Fibroblast of skin of left biceps (primary cell): ENCODE measurements at places on chromosomes 6 and 20.

GRCh38 chr6:44176762-44177509 lies 18.3 kb downstream of the CAPN11 start:
- no peak for DNase-seq

DNA sequence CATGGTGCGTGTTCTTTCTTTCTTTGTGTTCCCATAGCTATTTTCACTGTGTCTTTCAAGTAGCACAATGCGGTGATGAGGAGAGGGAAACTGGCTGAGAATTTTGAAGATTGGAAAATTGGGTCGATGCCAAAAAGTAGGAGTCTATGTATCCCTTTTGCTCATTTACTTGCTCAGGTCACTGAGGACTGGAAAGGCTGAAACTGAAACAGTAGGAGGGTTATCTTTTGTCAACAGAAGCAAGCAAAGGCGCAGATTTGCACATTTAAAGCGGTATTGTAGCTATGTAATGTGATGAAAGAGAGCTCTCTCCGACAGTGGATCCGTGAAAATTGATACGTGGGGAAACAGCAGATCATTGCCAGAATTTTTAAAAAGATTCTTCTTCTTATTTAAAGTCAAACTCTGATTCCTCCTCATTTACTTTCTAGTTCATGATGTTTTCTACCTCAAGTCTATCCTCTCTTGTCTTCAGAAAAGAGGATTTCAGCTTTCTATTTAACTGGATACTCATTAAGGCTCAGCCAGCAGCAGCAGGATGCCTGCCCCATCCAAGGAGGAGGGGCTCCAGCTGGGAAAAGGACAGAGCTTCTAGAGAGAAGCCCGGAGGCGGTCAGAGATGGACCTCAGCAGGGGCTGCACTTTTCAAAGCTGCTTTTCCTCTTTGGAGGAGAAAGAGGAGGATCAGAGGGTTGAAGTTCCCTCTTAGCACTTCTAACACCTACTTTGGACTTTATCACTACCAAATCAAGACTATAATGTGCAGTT lies 15.9 kb upstream of the FYN start:
- no peak for DNase-seq

- DNase-seq, result no peak
Measured at GRCh38 chr6:157207521-157208076, 115.7 kb downstream of the TMEM242 start.

DNA sequence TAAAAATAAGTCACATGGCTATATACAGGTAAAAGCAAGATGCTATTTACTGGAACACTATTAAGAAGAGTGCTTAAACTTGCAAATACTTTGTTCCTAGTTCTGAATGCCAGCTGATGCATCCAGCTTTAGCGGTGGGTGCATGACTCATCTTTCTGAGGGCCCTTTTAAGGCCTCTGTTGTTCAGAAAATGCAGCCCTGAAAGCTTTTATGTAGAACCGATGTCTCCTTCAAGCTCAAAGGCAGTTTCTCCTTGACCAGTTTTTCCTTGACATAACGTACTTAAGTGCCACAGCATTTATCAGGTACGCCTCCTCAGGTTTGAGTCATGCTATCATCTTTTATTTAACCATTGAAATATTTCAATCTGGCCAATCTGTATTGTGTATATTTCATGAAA lies 82.8 kb downstream of the MLIP start:
- peak; percentile 4 for DNase-seq

DNA sequence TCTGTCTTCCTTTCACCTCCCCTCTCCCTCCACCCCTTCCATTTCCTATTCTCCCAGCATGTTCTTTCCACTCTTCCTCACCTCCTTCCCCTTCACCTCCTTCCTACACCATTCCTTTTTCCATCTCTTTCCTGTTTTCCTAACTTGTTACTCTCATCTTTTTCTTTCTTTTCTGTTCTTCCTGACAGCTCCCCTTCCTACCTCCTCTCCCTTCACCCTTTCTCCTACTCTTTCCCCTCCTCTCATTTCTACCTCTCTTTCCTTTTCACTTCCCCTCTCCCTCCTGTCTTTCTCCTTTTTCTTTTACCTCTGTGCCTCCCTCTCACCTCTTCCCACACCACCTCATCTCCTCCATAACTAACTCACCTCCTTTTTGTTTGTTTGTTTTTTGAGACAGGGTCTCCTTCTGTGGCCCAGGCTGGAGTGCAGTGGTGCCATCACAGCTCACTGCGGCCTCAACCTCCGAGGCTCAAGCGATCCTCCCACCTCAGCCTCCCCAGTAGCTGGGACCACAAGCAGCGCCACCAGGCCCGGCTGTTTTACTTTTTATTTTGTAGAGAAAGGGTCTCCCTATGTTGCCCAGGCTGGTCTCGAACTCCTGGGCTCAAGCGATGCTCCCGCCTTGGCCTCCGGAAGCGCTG lies 864 bp upstream of the ARFGEF2 start:
- DNase-seq, result no peak

DNA sequence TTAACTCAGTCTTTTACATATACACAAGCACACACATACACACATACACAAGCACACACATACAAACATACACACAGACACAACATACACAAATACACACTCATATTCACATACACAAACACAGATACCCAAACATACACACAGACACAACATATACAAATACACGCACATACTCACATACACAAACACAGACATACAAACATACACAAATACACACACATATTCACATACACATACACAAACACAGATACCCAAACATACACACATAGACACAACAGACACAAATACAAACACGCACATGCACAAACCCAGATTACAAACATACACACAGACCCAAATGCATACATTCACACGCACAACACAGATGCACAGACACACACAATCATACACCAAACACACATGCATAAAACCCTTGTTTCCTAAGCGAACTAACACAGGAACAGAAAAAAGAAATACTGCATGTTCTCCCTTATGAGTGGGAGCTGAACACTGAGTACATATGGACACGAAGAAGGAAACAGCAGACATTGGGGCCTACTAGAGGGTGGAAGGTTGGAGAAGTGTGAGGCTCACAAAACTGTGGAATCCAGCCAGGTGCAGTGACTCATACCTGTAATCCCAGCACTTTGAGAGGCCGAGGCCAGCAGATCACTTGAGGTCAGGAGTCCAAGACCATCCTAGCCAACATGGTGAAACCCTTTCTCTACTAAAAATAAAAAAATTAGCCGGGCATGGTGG lies 34.2 kb downstream of the PIM1 start:
- peak; percentile 14 for DNase-seq
